ENCODE measurements at places on chromosomes 2 and 18. TPM values are rescaled to one million over a fixed set of nuclear protein-coding genes. Genes with fewer than 3 reads are reported as not detected.

DNA sequence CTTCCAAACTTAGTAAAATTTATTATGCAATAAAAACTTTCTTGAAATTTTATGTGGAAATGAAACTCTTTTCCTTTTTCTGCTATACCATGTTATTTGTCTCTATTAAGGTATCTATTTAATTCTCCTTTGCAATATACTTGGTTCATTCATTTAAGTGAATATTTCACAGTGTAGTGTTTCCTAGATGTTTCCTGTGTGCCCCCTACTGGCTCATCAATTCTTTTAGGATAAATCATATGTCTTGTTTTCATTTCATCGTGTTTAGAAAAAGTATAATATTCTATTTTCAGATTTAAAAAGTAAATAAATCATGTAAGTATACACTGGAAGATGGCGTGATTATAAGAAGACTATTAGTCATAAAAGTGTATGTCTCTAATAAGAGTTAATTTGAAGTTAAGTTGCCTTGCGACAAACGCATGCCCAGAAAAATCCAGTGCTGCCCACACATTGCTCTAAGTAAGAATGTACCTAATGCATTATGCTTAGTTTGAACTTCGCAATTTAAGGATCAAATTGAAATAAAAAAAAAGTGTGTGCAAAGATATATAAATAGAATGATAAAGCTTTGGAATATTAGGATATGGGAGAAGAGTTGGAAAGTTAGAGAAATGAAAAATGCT, 525.4 kb downstream of the KCNJ3 start:
- peak; percentile 40 for DNase-seq
- H3K4me3 ChIP-seq = no peak overlapping the region
- no peaks in the 10 kb centered on the region for H3K27me3 ChIP-seq
- H3K4me1 ChIP-seq = no peaks in the 10 kb centered on the region
- no peak overlapping the region for H3K27ac ChIP-seq

DNA sequence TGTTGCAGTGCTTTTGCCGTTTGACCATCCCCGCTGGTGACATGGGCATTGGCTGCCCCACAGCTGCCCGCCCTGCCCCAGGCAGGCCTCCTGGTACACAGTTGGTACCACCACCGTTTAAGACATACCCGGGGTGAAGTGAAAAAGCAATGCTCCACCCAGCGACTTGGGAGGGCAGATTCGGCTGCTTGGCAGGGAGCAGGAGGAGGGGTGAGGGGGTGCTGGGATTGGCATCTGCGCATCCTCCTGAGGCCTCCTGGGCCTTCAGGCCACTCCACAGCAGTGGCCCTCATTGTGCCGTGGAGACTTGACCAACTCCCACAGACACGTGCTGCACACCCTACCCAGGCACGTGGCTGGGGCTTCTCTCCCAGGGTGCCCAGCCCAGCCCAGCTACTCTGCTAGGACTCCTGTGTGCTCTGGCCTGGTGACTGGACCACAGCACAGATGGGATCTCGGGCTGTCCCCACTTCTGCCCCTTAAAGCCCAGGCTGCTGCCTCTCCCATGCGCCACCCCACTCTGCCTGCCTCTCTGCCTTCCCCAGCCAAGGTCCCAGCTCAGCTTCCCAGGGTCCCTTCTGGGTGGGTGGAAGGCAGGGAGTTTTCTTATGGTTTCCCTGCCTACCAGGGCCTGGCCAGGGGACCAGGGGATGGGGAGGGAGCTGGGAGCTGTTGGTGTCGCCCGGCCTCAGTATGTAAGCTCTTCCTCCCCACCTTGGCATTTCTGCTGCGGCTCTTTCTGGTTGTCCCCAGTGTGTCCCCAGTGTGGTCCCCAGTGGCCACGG, 157.0 kb upstream of the HS6ST1 start:
- H3K27ac ChIP-seq = no peak overlapping the region
- peaks cover 14% of the 10 kb centered on the region for H3K4me1 ChIP-seq
- H3K4me3 ChIP-seq = no peak overlapping the region
- H3K27me3 ChIP-seq = no peaks in the 10 kb centered on the region
- DNase-seq = no peak
- H3K36me3 ChIP-seq = no peaks in the 10 kb centered on the region

- no peak for DNase-seq
- H3K27ac ChIP-seq = no peak overlapping the region
- H3K4me1 ChIP-seq = no peaks in the 10 kb centered on the region
- H3K27me3 ChIP-seq = no peaks in the 10 kb centered on the region
- no peaks in the 10 kb centered on the region for H3K36me3 ChIP-seq
Measured at GRCh38 chr18:50298443-50299284, 11.2 kb upstream of the CXXC1 start.

DNA sequence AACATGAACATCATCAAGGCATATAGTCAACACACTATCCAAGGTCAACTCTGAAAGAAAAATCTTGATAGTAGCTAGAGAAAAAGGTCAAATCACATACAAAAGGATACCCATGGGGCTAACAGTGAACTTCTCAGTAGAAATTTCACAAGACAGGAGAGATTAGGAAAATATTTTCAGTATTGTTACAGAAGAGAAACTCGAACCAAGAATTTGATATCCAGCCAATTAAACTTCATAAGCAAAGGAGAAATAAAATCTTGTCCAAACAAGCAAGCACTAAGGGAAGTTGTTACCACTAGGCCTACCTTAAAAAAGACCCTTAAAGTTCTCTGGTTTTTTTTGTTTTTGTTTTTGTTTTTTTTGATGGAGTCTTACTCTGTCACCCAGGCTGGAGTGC, 242.5 kb downstream of the EXOC6B start:
- no peak for DNase-seq
- H3K27ac ChIP-seq = no peak overlapping the region
- no peaks in the 10 kb centered on the region for H3K4me1 ChIP-seq
- H3K27me3 ChIP-seq = no peaks in the 10 kb centered on the region

DNA sequence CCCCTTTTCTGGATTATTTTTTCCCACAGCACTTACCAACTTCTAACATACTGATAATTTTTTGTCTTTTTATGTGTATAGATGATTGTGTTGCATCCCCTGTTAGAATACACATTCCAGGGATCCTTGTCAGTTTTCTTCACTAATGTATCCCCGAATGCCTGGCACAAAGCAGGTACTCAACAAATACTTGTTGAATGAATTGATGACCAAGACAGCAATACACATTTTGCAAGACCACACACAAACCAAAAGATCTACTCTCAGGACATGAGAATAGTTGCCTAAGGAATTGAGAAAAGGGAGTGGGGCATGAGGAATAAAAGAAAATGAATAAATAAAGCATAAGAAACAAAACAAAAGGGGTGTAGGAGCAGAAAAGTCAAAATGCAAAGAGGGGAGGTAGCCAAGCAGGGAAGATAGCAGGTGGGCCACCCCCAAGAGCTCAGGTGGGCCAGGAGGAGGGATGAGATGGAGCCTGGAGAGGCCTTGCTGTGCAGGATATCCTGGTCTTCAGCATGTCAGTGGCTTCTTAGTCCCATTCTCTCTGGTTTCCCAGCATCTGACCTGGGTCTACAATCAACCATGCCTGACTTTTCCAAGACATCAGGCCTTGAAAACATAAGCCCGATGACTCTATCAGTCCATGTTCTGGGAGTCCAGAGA, 38.5 kb upstream of the FZD7 start:
- H3K27ac ChIP-seq = no peak overlapping the region
- H3K4me1 ChIP-seq = peaks cover 24% of the 10 kb centered on the region
- no peak overlapping the region for H3K4me3 ChIP-seq
- H3K36me3 ChIP-seq = no peaks in the 10 kb centered on the region
- no peaks in the 10 kb centered on the region for H3K27me3 ChIP-seq

- H3K36me3 ChIP-seq = no peaks in the 10 kb centered on the region
- H3K4me1 ChIP-seq = peaks cover 26% of the 10 kb centered on the region
- no peaks in the 10 kb centered on the region for H3K27me3 ChIP-seq
- no peak for DNase-seq
- H3K4me3 ChIP-seq = no peak overlapping the region
Measured at GRCh38 chr2:11750917-11751316, 4.5 kb downstream of the LPIN1 start.

DNA sequence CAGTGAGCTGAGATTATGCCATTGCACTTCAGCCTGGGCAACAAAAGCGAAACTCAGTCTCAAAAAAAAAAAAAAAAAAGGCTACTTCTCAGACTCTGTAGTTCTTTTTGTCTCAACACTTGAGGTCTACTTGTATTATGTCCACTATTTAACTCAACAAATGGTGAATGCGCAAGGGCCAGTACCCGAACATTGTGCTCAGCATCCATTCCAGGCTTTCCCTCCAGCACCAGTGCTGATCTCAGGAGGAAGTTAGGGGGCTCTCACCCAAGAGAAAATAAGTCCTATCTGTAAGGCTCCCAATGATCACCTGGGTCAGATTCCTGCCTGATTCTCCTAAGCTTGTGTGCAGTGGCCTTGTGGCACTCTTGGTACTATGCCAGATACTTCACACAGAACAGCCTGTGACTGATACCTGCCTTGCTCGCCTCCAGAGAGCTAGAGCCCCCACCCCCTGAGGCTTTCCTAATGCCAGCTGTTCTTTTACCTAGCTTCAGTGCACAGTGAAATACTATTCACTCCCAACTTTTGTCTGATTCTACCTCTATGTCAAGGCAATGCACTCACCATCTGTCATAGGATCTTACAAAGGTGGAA, 74.9 kb downstream of the INO80D start:
- H3K27ac ChIP-seq = no peak overlapping the region
- H3K27me3 ChIP-seq = no peaks in the 10 kb centered on the region
- DNase-seq = no peak
- no peaks in the 10 kb centered on the region for H3K4me1 ChIP-seq
- H3K4me3 ChIP-seq = no peak overlapping the region

MOGAT1 gene
- not detected for total RNA-seq

GRCh38 chr2:215728504-215729065, 284.8 kb downstream of the MREG start:
- no peaks in the 10 kb centered on the region for H3K36me3 ChIP-seq
- H3K4me3 ChIP-seq = no peak overlapping the region
- H3K4me1 ChIP-seq = no peaks in the 10 kb centered on the region

DNA sequence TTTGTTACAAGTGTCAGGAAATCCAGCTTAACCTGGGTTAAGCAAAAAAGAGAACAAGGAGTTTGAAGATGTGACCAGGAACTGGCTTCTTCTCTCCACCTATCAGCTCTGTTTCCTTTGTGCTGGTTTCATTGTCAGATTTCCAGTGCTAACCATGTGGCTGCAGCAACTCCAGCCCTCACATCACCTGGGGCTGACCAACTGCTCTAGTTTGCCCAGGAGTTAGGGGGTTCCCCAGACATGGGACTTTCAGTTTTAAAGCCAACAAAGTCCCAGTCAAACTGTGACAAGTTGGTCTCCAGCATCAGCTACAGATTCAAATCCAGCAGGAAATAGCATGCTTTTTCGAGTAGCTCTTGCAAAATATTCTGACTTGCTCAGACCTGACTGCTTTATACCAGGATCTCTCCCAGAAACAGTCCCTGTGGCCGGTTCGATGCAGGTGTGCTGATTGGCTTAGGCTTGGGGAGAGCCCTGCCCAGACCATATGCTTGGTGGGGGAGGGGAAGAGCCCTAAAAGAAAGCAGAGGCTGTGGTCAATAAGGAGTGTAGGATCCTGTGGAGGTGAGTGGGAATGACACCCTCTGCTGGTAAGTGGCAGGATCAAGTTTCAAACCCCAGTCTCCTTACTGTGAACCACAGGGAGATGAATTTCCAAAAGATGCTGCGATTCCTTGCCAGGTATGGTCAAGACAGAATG, 49.5 kb downstream of the KCNE4 start:
- peak overlapping the region; percentile 62 for H3K27ac ChIP-seq
- no peaks in the 10 kb centered on the region for H3K27me3 ChIP-seq
- H3K4me3 ChIP-seq = no peak overlapping the region
- peaks cover 13% of the 10 kb centered on the region for H3K4me1 ChIP-seq
- peak; percentile 54 for DNase-seq
- no peaks in the 10 kb centered on the region for H3K36me3 ChIP-seq

DNA sequence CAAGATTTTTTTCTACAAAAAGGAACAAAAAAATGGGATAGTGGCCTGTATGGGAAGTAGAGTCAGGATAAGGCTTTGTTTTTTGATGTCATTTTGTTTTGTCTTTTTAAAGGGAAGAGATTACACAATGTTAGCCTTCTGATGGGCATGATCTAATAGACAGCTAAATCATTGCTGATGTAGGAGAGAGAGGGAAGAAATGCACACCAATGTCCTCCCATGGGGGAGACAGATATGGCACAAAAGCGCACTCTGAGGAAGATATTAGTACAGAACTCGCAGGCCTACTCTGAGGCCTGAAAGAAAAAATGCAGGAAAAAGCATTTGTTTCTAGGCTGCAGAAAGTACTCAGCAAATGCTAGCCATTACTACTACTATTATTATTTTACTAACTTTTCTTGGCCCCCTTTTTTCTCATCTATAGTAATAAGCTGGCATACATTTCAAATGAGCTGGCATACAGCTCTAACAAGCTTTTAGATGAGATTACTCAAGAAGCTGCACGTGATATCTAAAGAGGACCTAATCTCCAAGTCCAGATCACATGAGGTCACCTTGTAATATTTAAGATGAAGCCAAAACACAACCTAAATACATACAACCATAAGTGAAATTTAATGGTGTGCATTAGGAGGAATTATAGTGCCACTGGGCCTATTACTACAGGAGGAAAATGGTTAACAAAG, 269.4 kb upstream of the TANK start:
- H3K4me1 ChIP-seq = no peaks in the 10 kb centered on the region
- no peaks in the 10 kb centered on the region for H3K27me3 ChIP-seq

EML6 gene
- total RNA-seq = 4.0 TPM

- H3K4me1 ChIP-seq = peaks cover 8% of the 10 kb centered on the region
- peak; percentile 68 for DNase-seq
- no peaks in the 10 kb centered on the region for H3K36me3 ChIP-seq
- peak overlapping the region; percentile 73 for H3K27ac ChIP-seq
Measured at GRCh38 chr2:220499225-220499624, 871.8 kb downstream of the SLC4A3 start.

GRCh38 chr2:67400560-67401485, 3.7 kb downstream of the ETAA1 start:
- DNase-seq = no peak
- peaks cover 27% of the 10 kb centered on the region for H3K4me1 ChIP-seq
- no peak overlapping the region for H3K4me3 ChIP-seq
- no peaks in the 10 kb centered on the region for H3K27me3 ChIP-seq

DNA sequence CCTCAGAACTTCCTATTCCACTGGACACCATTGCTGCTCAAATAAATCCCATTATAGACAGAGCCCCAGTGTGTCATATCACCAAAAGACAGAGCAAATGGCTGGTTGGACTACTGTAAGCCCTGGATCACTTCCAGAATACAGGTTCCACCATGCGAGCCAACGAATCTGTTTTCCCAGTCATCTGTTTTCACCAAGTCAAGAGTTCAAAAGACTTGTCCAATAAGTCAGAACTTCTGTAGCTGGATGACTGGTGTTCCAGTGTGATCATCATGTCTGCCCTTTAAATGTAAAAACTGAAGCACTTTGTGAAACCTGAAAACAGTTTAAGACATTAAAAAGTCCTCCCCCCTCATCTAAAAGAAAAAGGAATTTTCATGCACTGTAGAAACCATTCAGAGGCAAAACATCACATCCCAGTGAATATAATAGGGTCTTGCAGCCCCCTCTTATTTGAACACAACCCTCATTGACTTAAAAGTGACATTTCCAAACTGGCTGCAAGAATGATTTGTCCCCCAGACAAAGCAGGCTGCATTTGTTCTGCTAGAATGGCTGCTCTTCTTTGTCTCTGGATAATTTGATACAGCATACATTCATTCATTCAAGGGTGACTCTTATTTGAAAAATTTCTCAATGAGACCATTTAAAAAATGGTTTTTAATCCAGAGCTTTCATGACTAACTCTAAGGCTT, 64.6 kb upstream of the TANC1 start:
- H3K36me3 ChIP-seq = no peaks in the 10 kb centered on the region
- no peaks in the 10 kb centered on the region for H3K4me1 ChIP-seq
- DNase-seq = no peak
- H3K27ac ChIP-seq = no peak overlapping the region
- no peak overlapping the region for H3K4me3 ChIP-seq

Measured in hepatocyte (in vitro differentiated cells).